ENCODE measurements at places on chromosomes 5 and 9.

- DNase-seq, result no peak
Observed at GRCh38 chr5:13325765-13326164, 618.7 kb downstream of the DNAH5 start.

DNA sequence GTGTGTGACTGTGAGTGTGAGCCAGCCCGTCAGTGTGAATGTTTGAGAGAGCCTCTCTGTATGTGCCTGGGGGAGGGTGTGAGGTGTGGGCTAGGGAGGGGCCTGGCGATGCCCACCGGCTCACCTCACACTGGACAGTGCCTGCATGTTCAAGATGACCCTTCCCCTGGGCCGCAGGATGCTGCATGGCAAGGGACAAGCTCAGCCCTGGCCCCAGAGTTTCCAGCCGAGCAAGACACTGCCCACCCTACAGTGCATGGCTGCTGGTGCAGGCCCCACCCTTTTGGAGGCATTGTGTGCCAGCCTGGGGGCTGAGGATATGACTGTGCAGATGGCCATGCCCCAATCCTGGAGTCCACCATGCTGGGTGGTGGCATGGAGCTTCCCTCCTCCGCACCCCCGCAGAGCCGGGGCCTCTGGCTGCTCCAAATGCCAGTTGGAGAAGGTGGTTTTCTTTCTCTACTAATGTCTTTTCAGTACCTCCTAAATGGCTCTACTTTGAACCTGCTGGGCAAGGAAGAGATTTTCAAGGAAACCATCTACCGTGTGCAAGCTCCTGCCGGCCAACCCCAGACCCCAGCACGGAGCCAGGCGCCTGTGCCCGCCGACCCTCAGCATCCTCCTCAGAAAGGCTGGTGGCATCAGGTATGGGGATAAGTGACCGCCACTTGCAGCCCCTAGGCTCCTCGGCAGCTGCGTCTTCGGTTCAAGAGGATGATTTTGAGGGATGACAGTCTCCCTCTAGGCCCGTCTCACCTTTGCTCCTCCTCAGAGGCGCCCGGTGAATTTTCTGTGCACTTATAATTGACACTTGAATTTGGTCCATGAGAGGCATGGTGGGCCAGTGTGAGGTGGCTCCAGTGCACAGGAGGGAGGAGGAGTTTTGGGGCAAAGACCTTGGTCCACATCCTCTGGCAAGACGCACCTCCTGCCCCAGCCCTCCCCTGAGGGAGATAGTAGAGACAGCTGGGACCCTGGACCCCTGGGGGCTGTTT lies 27.7 kb downstream of the FGD3 start:
- DNase-seq, result no peak

DNA sequence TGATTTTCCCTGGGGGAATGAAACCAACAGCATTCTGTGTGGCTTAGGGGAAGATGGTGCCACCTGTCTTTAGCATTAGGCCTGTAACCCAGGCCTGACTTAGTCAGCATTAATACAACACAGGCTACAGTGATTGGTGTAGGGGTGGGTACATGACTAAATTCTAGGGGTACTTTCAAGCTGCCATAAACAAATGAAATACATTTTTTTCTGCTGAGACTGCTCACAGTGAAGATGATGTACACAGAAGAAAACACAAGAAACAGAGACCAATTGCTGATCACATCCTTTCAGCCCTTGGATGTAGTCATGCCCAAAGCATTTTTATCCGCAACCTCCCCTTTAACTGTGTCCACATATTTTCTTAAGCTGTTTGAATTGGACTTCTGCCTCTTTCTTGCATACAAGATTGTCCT lies 527.2 kb downstream of the KCTD16 start:
- no peak for DNase-seq

DNA sequence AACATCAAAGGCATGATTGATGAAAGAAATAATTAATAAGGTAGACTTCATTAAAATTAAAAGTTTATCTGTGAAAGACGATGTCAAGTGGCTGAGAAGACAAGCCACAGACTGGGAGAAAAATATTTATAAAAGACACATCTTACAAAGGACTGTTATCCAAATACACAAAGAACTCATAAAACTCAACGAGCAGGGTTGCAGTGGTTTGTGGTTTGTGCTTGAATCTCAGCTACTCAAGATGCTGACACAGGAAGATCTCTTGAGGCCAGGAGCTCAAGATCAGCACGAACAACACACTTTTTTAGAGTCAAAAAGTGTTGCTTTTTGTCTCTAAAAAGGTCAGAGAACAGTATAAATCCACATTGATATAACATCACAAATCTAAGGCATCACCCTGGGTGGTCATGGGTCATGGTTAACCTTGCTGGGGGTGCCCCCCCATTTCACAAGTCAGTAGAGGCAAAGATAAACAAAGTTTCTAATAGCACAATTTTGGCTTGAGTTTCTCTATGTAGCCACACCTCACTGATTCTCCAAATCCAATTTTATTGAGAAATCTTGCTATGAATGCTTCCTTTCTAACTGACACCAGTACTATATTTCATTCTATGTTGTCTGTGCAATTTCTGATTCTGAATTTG lies 342.9 kb upstream of the RPS23 start:
- DNase-seq, result no peak

DNA sequence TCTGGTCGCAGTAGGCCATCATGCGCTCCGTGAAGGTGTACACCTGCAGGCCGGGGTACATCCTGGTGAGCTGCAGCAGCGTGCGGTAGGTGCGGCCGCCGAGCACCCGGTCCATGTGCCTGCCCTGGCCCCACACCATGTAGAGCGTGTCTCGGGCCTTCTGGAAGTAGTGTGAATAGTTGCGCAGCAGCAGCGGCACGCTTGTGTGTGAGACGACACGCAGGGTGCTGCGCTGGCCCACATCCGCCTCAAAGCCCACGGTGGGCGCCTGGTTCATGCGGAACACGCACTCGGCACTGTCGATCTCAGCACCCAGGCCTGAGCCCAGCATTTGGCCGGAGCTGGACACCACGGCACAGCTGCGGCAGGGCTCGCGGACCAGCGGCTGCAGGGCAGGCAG lies 4.5 kb downstream of the ST6GALNAC4 start:
- no peak for DNase-seq

DNA sequence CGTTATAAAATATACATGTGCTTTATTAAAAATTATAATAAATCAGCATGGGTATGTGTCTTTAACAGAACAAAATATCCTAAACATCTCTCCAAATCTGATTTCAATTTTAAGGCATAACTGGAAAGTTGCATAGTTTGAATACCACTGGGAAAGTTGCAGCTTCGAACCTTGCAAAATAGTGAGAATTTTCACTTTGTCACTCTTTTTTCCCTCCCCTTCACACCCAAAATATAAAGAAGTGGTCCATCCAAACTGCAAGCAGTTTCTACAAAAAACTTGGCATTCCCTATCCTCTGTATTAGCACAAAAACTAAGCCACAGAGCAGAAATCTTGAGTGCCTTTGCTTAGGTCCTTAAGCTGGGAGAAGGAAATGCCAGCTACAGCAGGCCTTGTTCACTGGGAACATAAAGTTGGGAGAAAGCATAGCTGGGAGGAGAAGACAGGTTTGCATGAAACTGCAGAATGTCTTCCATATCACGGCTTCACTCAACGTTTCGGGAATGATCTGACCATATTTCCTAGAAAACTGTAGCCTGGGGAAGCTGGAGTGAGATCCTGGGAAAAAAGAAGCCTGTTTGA lies 400.3 kb downstream of the EBF1 start:
- DNase-seq, result no peak

GRCh38 chr5:32625547-32625946 lies 40.2 kb downstream of the SUB1 start:
- no peak for DNase-seq

- no peak for DNase-seq
Observed at GRCh38 chr9:20447291-20447690, 175.0 kb downstream of the MLLT3 start.

GRCh38 chr9:130186839-130187522 lies 14.8 kb downstream of the NCS1 start:
- DNase-seq, result no peak

DNA sequence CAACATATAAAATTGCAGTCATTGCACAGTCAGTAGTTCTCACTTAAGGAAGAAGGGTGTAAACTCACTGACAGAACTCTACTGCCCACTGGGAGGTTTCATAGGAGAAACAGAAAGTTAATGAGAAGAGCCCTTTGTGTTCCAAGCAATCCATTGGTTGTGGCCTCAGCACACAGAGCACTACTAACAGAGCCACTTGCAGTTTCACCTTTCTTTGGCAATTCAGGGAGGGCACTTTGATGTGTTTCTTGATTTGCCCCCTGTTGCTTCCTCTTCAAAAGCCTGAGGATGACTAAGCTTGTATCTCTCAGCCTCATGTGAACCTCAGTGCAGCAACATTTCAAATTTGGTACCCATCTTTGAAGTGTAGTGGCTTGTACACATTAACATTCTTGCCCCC lies 409.4 kb downstream of the DMRTA1 start:
- no peak for DNase-seq

- DNase-seq, result no peak
Observed at GRCh38 chr9:116260531-116260930, 106.9 kb downstream of the PAPPA start.

GRCh38 chr5:32207355-32207634 lies 33.2 kb upstream of the GOLPH3 start:
- DNase-seq, result no peak

- no peak for DNase-seq
Observed at GRCh38 chr5:154141745-154142221, 48.8 kb upstream of the GALNT10 start.

GRCh38 chr9:112789473-112789872 lies 38.9 kb downstream of the SNX30 start:
- no peak for DNase-seq

GRCh38 chr5:140801494-140801841 lies 611 bp downstream of the PCDHA3 start:
- no peak for DNase-seq

- peak; percentile 24 for DNase-seq
Observed at GRCh38 chr9:128160603-128160987, 530 bp downstream of the BBLN start.

DNA sequence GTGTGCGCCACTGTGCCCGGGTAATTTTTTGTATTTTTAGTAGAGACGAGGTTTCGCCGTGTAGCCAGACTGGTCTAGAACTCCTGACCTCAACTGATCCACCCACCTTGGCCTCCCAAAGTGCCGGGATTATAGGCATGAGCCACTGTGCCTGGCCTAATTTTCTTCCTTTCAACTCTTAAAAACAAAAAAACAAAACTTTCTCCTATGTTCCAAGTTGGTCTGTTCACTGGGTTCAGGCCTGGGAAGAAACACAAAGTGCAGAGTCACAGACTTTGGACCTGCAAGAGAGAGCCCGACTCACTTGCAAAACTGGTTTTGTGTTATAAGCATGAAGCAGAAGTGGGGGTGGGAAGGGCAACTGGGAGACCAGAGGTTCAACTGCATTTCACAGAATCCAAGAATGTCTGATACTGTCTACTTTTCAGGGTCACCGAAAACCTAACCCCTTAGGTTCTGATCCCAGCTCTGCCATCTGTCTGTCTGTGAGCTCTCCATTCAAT lies 5.2 kb upstream of the HDHD3 start:
- DNase-seq, result no peak

GRCh38 chr9:84002344-84002743 lies 21.7 kb downstream of the RMI1 start:
- no peak for DNase-seq

GRCh38 chr9:69461103-69461887 lies 136.3 kb downstream of the ENTREP1 start:
- no peak for DNase-seq

- DNase-seq, result no peak
Observed at GRCh38 chr5:143820451-143820850, 8.5 kb downstream of the HMHB1 start.

DNA sequence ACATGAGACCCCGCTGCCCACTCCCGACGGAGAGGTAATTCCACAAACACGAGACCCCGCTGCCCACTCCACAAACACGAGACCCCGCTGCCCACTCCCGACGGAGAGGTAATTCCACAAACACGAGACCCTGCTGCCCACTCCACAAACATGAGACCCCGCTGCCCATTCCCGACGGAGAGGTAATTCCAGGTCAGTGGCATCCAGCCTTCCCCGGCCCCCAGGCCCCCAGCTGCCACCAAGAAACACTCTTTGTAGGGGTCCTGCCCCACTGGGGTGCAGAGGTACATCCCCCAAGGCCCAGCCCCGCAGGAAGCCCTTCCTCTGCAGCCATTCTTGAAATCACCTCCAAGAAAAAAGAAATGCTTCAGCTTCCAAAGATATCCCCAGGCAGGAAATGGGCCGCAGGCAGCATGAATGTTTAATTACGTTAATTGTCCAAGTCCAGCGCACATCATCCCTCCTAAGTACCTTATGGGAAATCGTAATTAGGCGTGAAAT lies 115.9 kb downstream of the ADAMTS2 start:
- no peak for DNase-seq
